ENCODE measurements at places on chromosomes 12 and 14.

DNA sequence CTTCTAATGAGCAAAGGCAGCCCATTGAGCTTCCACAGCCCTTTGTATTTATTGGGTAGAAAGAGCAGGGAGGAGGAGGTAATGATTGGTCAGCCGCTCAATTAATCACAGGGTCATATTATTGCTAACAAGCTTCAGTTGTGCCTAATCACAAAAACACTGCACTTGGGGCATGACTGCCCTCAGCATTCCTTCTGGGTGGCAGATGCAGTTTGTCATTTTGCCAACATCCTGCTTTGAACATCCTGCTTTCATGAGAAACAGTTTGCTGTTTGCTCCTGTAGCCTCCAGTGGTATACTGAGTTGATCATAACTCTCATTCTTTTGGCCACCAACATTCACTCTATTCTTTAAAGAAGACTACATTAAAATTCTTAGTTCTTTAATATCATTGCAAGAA is 462.9 kb upstream of the MIS18BP1 start:
- DNase-seq = no peak

- no peak for DNase-seq
Measured at GRCh38 chr14:93368996-93369712, 22.2 kb downstream of the COX8C start.

- DNase-seq = no peak
Measured at GRCh38 chr14:101069666-101070362, 166.3 kb upstream of the RTL1 start.

- DNase-seq = no peak
Measured at GRCh38 chr12:9464408-9464807, 143.3 kb downstream of the KLRB1 start.

DNA sequence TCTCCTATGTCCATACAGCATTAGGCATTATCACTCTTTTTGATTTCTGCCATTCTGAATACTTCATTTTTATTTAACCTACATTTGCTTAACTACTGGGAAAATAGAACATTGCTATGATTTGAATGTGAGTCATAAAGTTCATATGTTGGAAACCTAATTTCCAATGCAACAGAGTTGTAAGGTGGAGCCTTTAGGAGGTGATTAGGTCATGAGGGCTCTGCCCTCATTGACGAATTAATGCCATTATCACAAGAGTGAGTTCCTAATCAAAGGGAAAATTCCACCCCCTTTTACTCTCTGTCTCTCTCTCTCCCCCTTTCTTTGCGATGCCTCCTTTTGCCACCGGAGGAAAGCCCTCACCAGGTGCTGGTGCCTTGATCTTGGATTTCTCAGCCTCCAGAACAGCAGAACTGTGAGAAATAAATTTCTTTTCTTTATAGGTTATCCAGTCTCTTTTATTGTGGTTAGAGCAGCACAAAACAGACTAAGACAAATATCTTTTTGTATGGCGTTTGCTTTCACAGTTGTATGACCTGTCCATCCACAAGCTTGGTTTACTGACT is 180.1 kb upstream of the ARID2 start:
- DNase-seq = no peak

- no peak for DNase-seq
Measured at GRCh38 chr12:100061814-100062213, 77.1 kb upstream of the ANKS1B start.

GRCh38 chr12:111242184-111242583 is 126.7 kb downstream of the PHETA1 start:
- DNase-seq = no peak

GRCh38 chr12:31951008-31951407 is 8.2 kb upstream of the RESF1 start:
- DNase-seq = no peak

DNA sequence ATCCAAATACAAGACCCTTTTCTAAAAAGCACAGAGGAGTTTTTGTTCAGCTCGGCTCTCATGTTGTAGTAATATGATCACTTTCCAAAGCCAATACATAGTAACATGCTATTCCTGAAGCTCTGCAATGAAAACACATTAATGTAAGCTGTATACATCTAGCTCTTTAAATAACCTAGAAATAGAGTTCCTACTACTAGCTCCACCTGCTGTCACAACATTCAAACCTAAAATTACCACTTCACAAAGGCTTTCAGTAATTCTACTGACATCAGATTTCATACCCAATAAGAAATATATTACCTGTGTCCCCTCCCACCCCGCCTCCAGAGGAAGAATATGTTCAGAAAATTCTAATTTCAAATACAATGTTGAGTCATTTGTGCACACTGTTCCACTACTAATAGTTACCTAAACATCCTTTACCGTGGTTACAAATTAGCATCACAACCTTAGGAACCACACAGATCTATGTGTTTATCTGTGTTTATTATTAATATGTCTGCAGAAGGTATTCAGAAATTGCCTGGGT is 17.8 kb downstream of the EFCAB11 start:
- DNase-seq = no peak

- no peak for DNase-seq
Measured at GRCh38 chr12:125140279-125141209, 75.3 kb downstream of the AACS start.

Data from NCI-H2107 (cell line).